M059J (cell line): ENCODE measurements at places on chromosomes 5 and 9. TPM values are rescaled to one million over a fixed set of nuclear protein-coding genes. Genes with fewer than 3 reads are reported as not detected.

GRCh38 chr5:131112424-131112823 lies 52.6 kb downstream of the HINT1 start:
- DNase-seq = no peak

- DNase-seq = no peak
Measured at GRCh38 chr5:19261879-19262278, 726.1 kb downstream of the CDH18 start.

DNA sequence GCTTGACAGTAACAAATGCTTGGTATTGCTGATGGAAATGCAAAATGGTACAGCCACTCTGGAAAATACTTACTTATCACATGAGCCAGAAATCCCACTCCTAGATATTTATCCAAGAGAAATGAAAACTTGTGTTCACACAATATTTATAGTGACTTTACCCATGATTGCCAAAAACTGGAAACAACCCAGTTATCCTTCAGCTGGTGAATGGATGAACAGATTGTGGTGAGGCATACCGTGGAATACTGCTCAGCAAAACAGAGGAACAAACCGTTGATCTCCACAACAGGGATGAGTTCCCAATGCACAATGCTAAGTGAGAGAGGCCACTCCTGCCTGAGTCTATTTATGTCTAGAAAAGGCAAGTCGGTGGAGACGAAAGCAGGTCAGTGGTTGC lies 40.5 kb upstream of the LRRC14B start:
- no peak for DNase-seq

DNA sequence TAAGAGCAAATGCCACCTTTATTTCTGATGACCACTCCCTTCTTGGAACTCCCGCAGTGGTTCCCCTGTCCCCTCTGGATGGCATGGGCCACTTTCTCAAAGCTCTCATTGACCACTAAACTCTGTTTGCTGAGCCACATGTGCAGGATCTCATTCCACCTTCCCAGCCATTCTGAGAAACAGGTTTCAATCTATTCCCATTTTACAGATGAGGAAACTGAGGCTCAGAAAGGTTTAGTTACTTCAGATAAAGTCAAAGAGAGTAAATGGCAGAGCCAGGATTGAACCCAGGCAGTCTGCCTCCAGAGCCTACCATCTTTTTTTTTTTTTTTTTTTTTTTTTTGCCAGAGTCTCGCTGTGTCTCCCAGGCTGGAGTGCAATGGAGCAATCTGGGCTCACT lies 24.2 kb downstream of the COL27A1 start:
- DNase-seq = no peak

DNA sequence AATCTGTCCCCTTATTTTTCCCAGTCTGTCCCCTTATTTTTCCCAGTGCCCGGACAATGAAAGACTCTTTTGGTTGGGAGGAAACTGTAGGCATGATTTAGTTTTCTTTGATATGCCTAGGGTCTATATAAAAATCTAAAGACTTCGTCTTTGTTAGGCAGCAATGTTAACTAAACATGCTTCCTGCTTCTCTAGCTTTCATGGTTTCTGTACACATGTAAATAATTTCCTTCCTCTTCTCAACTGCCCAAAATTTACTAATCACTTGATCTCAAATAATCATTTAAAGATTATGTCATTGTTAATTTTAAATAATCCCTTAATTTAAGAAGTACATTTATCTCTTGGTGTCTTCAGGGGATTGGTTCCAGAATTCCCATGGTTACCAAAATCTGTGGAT lies 47.8 kb upstream of the RAPGEF6 start:
- DNase-seq = no peak

GRCh38 chr5:76145945-76146344 lies 62.8 kb downstream of the SV2C start:
- peak; percentile 2 for DNase-seq

DNA sequence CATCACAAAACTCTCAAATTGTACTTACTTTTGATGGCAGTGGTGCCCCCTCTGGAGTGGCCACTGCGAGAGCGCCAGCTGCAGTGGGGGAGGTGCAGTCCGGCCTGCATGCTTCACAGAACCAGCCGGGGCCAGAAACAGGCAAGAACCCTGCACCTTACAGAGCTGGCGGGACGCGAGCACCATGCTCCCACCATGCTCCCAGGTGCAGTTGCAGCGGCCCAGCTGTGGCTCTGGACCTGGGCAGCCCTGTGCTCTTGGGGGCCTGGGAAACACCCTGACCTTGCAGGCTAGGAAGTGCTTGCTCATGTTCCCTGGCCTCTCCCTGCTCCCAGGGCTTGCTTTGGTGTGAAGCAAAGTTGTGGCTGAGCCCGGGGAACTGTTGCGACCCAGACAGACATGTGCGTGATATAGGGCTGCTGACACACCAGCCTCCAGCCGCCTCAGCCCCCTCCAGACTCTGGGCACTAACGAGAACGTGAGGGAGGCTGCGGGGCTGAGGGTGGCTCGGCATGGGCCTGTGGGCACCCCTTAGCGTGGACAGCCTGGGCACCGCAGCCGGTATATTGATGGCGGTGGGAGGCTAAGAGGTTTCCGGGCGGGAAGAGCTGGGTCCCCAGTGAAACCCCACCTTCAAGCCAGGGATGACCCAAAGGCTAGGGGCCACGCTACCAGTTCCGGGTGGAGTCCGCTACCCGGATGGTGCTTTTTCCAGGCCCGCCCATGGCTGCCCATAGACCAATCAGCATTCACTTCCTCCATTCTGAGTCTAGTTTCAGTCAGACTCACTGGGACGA lies 1809.9 kb upstream of the ACO1 start:
- peak; percentile 43 for DNase-seq

- peak; percentile 55 for DNase-seq
Measured at GRCh38 chr9:89603767-89604665, 796 bp upstream of the GADD45G start.

DNA sequence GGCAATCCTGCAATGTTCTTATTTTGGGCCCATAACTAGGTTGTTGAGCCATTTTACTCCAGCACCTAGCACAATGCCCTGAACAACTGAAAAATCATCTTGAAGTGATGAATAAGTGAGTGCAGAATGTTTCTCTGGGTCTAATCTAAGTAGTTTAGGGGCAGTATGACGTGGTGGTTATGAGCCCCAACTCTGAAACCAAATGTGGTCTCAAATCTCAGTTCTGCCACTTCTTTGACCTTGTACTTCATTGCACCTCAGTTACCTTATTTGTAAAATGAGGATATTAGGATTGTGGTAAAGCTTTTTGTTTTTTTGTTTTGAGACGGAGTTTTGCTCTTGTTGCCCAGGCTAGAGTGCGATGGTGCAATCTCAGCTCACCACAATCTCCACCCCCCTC lies 80.9 kb upstream of the SNX2 start:
- no peak for DNase-seq

DNA sequence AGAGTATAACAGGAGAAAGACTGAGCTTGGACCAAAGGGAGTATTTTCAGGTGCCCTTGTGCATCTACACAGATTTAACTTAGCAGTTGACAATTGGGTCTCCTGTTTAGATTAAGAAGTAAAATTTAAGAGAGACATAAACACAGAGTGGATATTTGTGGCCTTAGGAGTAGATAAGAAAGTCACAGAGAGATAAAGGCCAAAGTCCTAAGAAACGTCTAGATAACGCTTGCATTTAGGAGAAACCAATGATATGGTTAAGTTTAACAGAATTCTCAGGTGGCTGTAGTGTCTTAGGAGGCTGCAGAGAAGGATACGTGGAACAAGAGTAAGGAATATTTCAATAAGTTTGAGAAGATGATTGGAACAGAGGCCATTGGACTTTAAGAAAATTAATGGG lies 155.0 kb upstream of the DAB2 start:
- DNase-seq = no peak

DNA sequence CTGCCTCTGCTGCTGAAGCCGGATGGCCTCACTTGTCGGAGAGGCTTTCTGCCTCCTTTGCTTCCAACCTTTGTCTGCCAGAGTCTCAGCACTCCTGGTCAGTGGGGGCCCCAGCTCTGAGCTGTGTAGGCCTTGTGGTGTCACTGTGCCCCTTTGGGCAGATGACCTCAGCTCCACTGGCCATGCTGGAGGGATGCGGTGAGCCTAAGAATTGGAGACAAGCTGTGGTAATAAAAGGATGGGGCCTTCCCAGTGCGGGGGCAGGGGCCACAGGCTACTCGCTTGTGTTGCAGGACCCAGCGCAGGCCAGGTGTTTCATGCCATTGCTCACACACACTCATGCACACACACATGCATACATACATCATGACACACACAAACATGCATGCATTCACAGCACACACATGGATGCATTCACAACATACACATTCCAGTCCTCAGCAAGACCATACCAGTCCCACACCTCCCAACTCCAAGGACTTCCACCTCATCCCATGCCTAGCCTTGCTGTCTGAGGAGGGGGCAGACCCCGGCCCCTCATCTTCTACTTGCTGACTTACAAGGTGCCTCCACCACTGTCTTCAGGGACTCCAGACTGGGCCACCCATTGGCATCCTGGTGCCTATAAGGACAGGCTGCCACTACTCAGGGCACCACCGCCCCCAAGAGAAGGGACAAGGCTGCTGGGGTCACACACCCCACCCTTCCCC lies 237.7 kb downstream of the SYK start:
- DNase-seq = peak; percentile 42

- DNase-seq = peak; percentile 7
Measured at GRCh38 chr5:164358531-164359259, 853.3 kb downstream of the MAT2B start.

Gene LVRN
- total RNA-seq = 0.34 TPM in 1 of 2 replicates, not detected in the other

Gene GTF3C4
- total RNA-seq = 14.6 and 23.3 TPM in 2 replicates

Gene CXCL14
- total RNA-seq = 0.62 TPM in 1 of 2 replicates, not detected in the other

Gene C5orf52
- total RNA-seq = not detected in 2 replicates

Gene HACD4
- total RNA-seq = 4.1 TPM in 2 replicates

Gene HRCT1
- total RNA-seq = 1.6 and 3.1 TPM in 2 replicates

Gene AGXT2
- 0.07 TPM in 1 of 2 replicates, not detected in the other for total RNA-seq

Gene PPP3R2
- total RNA-seq = not detected in 2 replicates
